ENCODE measurements at places on chromosomes 3 and 15.

GRCh38 chr3:22887664-22888291, 315.3 kb upstream of the UBE2E2 start:
- no peak for DNase-seq

DNA sequence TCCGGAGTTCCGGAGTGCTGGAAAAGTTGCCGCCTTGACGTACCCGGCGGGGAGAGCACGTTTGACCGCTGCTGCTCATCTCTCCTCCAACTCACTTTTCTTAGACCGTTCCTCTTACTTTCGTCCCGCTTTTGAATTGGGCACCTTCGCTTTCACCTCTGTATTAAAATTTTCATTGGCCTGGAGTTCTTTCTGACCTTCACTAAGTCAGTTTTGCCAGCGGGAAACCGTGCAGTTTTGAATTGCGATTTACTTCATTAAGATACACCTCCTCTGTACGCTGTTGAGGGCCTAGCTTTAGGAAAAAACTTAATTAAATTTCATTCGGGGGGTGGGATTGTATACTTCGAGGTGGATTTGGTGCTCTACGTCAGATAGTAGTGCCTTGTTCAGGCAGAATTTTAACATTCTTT, 1.3 kb downstream of the GMPS start:
- no peak for DNase-seq

GRCh38 chr15:70375006-70375431, 277.3 kb upstream of the TLE3 start:
- no peak for DNase-seq

DNA sequence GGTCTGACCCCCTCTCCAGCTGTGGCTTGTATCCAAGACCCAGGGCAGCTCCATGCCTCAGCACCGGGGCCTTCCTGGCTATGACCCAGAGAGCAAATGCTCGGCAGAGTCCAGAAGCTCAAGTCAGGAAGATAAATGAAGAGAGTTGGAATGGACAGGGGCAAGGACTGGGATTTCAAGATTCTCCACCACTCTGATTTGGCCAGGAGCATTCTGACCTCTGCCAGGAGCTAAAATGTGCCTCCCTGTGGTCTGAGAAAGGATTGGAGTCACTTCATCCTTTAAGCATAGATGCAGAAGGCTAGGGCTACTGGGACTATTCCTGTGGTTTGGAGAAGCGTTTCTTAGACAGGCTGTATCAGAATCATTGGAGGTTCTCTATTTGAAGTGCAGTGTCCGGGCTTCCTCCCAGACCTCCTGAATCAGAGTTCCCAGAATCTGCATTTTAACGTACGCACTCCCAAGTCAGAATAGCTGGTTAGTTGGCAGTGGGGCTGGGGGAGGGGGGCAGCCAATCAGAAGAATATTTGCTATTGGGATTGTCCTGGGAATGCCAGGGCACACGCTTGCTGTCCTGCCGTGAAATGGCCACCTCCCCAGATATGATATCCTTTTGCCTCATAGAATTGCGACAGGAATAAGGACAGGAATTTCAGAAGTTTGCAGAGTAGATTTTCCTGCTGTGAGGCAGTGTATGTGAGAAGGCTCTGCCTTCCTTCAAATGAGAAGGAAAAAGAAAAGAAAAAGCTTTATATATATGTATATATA, 57.4 kb downstream of the HRH1 start:
- no peak for DNase-seq

GRCh38 chr3:113659101-113659541, 37.3 kb downstream of the USF3 start:
- no peak for DNase-seq

DNA sequence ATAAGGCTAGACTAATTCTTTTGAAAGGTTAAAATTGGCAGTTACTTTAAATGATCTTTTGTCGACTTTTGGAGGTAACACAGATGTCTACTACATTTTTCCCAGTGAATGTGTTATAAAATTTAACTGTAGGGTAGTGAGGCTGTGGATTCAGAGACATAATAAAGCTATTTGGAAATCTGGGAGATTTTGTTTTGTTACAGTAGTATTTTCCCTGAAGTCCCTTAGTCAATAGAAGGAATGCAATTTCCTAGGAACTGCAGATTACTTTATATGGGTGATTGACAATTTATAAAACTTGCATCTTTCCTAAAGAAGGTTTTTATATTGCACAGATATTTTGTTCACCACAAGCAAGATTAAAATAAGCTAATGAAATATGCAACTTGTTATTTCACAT, 96.9 kb downstream of the ALCAM start:
- DNase-seq, result no peak

- DNase-seq, result peak; percentile 75
Measured at GRCh38 chr15:62059816-62060112, 483 bp downstream of the VPS13C start.

- DNase-seq, result no peak
Measured at GRCh38 chr3:173799060-173799816, 401.7 kb downstream of the NLGN1 start.

GRCh38 chr3:119664850-119665379, 4.5 kb upstream of the POPDC2 start:
- no peak for DNase-seq

DNA sequence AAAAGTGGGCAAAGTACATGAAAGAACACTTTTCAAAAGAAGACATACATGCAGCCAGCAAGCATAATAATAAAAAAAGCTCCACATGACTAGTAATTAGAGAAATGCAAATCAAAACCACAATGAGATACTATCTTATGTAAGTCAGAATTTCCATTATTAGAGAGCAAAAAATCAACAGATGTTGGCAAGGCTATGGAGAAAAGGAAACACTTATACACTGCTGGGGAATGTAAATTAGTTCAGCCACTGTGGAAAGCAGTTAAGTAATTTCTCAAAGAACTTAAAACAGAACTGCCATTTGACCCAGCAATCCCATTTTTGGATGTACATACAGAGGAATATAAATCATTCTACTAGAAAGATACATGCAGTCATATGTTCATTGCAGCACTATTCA, 360.7 kb downstream of the NSUN3 start:
- no peak for DNase-seq

GRCh38 chr3:42129014-42129953, 38.1 kb downstream of the TRAK1 start:
- DNase-seq, result no peak

GRCh38 chr3:128999102-128999501, 2.0 kb upstream of the EFCC1 start:
- no peak for DNase-seq

- no peak for DNase-seq
Measured at GRCh38 chr3:55413236-55413635, 73.9 kb downstream of the WNT5A start.

GRCh38 chr3:148186881-148187280, 510.8 kb upstream of the AGTR1 start:
- no peak for DNase-seq

DNA sequence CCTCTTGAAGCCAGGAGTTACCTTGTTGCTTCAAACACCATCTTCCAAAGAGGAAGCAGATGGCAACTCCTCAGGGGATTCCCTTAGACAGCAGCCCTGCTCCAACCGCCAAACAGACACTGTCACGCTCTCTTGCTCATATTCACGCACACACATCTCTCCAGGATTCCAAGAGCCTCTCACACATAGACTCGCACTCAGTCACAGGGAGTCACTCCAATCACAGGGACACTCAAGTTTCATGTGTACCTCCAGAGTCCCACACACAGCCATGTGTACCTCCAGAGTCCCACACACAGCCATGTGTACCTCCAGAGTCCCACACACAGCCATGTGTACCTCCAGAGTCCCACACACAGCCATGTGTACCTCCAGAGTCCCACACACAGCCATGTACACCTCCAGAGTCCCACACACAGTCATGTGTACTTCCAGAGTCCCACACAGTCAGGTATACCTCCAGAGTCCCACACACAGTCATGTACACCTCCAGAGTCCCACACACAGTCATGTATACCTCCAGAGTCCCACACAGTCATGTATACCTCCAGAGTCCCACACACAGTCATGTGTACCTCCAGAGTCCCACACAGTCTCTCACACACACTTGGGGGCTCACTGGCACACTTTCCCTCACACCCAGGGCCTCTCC, 6.1 kb downstream of the VWA5B2 start:
- DNase-seq, result no peak

GRCh38 chr3:137099364-137100219, 141.8 kb downstream of the IL20RB start:
- no peak for DNase-seq

DNA sequence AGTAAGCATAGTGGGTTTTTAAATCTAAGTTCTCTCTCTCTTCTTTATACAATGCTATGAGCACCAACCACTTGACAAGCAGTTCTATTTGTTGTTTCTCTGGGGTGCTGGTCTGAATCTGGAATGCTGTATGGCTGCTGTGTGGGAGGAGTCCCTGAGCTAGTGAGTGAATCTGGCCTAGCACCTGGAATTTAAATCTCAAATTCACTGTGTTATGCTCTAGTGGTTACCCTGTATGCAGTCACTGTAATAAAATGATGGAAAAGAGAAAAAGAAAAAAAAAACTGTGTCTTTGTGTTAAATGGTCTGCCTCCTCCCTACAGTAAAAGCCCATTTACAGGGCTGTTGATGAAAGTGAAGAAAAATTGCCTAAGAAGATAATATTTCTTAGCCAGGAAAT, 155.0 kb downstream of the ATP8B4 start:
- DNase-seq, result no peak

- no peak for DNase-seq
Measured at GRCh38 chr15:65940618-65940909, 71.3 kb downstream of the RAB11A start.

DNA sequence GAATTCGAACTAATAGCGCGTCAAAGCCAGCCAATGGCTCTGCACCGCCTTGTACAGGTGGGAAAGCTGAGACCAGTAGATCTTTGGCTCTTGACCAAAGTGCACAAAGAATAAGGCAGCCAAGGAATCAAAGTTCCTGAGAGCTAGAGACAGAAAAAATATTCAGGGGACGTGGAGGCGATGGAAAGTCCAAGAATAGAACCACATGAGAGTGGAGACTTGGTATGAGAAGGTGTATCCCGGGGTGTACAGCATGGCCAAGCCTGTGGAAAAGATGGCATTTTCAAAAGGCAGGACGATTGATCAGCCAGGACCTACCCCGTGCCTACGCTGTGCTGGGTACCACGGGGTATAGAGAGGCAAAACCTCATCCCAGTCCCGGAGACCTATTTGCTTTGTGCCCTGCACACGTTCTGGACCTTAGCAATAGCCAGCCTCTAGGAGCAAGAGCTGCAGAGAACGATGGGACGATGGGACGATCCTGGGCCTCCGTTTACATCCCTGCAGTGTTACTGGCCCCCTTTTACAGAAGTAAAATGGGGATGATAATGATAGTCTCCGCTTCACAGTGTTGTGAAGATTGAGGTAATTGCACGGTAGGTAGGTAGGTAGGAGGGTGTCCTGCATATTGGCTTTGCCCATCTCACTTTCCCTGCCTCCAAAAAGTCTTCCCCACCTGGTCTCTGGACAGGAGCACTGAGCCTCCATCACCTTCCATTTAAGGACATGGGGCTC, 583 bp upstream of the RBSN start:
- no peak for DNase-seq

- peak; percentile 10 for DNase-seq
Measured at GRCh38 chr3:144324076-144324475, 352.5 kb downstream of the DIPK2A start.

DNA sequence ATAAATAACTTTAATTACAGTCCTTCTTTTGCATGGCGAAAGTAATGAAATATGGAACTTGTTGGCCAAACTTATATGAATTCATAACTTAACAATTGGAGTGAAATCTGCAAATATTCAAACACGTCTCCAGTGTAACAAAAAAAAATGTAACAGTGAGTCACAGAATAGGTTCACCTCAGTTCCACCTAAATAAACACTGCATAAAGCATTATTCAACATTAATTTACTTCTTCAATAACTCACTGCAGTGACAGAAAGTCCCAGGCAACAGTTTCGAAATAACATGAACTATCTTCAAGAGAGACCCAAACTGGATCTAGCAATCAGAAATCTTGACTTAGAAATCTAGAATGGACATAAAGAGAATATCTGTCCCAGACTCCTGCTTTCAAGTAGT, 75.6 kb downstream of the GMNC start:
- no peak for DNase-seq

- peak; percentile 16 for DNase-seq
Measured at GRCh38 chr3:120678984-120679383, 3.1 kb downstream of the HGD start.

DNA sequence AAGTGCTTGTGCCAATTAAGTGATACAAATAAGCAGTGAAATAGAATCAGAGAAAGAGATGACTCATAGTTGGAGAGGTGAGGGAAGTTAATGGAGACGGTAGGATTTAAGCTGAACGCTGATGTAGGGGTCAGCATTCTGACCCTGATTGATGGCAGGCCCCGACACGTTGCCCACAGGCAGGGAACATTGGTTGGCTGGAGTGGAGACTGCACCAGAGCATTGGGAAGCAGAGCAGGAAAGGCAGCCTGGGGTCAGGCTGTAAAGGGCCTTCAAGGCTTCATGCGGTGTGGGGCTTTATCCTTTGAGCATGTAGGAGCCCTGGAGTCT, 68.6 kb downstream of the DCUN1D1 start:
- DNase-seq, result no peak

GRCh38 chr3:187978433-187979011, 175.4 kb upstream of the LPP start:
- DNase-seq, result no peak

All from HL-60 (cell line).